ENCODE measurements at places on chromosomes 7 and 10.

DNA sequence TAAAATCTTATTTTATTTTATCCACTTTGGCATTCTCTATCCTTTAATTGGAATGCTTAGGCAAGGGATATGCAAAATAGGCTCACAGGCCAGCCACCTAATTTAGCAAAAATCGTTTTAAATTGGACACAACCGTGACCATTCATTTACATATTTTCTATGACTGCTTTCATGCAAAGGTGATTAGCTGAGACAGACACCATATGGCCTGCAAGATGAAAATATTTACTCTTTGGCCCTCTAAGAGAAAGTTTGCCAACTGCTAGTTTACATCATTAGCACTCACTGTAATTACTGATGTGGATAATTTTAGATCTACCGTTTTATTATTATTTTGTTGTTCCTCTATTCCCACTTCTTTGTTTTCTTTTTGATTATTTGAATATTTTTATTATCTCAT lies 375.5 kb upstream of the LRRTM3 start:
- no peak for DNase-seq

- no peak for DNase-seq
These were observed 52.5 kb upstream of the NRP1 start for GRCh38 chr10:33386926-33387325.

GRCh38 chr7:46830-47140 lies 145.6 kb upstream of the FAM20C start:
- DNase-seq, result peak; percentile 71

DNA sequence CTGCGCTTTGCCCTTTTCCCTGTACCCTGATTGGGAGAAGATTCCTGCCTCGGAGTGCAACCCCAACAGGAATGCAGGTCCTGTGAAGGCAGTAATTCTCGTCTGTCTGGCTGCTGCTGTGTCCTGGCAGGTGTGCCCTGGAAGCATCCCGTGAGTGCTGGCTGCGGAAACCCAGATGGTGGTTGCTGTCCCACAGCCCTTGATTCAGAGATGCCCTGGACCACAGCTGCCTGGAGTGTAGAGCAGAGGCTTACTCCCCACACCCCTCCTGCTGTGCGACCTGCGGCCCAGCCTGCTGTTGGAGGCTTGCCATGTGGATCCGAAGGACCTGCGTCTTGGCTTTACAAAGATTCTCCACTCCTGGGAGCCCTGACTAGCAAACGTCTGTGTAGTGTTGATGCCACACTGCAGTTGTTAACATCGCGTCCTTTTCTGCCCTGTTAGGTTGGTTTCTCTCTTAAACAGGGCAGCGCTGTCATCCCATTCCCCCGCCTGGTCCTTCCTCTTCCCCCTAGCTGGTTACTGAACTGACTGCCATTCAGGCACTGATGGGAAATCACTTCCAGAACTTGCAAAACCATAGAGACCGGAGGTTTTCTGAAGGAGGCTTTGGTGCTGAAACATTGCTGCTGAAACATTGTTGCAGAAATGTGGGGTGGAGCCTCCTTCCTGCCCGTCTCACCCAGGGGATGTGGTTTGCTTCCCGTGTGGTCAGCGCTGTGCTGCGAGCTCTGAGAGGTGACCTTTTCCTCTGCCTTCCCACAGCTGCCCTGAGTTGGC lies 53.3 kb downstream of the DNAJB6 start:
- DNase-seq, result no peak

GRCh38 chr7:28076423-28077200 lies 104.0 kb downstream of the JAZF1 start:
- DNase-seq, result no peak
